T follicular helper cell (primary cell): ENCODE measurements at places on chromosomes 5 and 9.

DNA sequence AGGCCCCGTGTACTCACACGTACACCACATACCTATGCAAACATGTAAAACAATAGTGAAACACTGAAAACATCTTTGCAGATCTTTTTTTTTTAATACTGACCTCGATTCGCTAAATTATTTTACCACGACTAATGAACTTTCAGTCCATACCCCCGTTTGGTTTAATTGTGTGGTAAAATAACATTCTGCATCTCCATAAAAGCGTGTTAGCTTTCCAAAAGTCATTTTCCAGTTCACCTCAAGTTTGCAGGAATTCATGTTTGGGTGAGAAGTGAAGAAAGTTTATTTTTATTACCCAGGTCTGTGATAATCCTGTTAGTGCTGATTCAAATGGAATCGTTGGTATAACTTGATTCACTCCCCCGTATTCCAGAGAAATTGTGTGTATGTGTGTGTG lies 652 bp downstream of the ARSK start:
- no peak for DNase-seq

- no peak for DNase-seq
Observed at GRCh38 chr5:157505496-157505895, 45.5 kb downstream of the NIPAL4 start.

DNA sequence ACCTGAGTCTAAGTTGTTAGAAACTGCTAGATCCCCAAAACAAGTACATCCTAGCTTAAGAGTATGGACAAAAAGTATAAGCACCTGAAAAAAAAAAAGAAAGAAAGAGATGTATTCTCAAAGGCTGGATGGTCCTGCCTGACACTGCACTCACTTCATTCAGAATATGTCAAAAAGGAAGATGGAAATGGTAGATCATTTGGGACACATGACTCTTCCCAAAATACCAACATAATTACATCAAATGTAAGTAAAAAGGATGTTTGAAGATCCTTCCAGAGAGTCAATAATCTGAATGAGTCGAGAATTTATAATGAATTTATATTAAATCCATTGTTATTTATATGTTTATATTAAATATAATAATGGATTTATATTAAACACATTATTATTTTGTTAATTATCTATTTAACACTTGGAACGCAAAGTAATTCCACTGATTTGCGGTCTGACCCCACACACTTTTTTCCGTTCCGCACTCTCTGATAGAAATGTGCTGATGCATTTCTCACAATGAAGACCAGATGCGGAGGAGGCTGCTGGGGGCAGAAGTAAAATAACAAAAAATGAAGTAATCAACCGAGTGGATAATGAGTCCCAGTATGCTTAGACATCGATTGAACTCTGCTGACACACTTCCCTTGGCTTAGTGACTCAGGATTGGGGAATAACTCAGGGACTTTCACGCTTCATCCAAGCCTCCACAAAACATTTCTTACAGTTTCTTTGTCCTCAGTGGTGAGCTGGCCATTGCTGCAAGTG lies 201.2 kb downstream of the ADAMTS12 start:
- no peak for DNase-seq

GRCh38 chr5:2293906-2294305 lies 411.2 kb upstream of the IRX4 start:
- DNase-seq: no peak

DNA sequence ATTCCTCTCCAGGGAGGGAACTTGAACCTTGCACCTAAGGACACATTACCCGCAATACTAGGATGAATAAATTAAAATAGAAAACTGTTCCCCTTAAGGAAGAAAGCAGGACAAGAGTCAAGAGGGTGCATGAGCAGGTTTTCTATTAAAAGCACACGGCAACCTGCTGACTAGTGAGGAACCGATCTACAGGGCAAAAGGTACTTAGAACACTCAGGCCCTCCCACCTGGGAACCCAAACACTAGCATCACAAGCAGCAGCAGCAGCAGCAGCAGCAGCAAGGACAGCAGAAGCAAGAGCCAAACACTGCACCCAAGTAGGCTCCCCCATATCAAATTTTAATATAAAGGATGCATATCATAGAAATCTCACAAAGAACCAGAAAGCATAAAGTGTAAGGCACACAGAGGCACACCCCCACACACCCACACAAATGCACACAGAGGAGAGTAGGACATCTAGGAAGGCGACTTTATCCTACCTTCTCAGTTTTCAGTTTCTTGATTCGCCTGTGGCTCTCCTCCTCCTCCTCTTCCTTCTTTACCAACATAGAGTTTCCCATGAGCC lies 2.8 kb downstream of the ZNF608 start:
- DNase-seq: no peak

DNA sequence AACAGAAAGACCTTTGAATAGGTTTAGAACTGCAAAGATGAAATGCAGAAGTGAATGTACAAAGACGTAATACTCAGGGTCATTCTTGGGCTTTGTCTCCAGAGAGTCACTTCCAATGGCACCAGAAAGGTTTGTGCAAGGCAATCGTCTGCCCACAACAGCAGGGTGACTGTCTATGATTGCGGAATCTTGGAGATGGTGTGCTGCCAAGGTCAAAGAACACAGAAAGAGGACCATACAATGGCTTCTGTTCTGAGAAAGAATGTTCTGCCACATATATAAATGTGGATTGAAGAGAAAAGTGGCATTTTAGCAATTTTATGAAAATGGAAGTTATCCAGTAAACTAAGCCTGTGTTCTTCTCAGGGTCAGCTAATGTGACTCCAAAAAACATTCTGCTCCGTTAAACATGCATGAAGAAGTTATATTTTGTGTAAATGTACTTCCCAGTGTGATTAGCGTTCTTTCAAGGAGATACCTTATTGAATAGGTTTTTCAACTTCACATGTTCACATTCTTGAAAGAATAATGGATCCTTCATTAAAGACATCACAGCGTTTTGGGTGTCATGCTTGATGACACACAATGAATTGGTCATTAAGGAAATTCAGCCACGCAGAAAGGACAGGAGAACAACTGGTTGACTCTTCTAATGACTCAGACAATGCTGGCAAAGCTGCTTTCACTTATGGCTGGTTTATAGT lies 73.4 kb upstream of the CDH6 start:
- no peak for DNase-seq

DNA sequence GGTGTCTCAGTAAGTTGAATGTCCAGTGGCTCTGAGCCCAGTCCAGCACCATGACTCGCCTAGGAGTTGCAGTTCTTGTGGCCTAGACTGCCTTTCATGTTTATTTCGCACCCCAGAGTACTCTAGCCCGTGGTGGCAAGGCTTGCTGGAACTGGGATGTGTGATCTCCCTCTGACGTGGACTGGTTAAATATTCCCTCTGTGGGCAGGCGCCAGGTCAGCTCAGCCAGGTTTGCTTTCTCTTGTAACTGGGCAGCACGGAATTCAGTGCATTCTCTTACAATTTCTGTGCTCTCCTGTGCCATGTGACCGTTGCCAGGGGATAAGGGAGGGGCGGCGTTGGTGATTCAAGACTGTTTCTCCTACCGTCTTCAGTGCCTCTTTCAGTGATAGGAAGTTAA lies 270.8 kb downstream of the KDM4C start:
- no peak for DNase-seq

DNA sequence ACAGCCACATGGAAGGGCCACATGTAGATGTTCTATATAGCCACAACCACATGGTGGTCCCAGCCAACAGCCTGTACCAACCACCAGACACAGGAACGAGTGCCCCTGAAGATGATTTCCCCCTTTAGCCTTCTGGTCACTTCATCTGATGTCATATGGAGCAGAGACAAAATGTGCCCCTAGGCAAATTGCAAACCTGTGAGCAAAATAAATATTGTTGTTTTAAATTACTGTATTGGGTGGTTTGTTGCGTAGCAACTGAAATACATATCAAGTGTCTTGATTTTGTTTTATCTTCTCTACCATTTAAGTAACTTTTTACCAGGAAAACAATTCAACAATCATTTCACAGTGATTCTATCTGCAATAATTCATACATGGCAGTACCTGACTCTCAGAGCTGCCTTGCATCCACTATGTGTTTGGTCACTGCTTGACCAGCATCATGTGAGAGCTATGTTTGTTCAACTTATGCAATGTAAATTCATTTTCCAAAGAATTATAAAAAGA lies 142.5 kb upstream of the VLDLR start:
- no peak for DNase-seq

DNA sequence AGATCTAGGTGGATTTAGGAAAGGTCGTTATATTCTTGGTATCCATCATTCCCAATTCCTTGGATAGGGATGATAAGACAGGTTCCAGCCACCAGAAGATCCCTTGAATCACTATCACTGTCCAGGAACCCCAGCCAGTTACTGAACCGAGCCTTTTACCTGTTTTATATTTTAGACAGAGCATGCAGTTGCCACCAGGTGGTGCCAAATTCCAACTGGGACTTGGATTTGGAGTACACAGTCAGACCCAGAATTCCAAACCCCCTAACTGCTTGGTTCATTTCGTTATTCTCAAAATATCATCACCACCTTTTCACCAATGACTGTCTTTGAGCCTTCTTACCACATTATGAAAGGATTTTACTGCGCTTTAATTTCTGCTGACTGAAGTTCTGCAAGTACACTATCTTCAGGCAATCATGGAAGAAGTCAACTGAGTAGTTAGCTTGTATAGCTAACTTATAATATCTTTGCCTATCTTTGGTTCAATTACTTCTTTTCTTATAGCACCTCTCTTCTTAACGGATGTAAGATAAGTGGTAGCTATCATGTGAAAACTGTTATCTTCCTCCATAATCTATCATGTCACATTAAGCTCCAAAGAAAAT lies 191.8 kb downstream of the PRR16 start:
- DNase-seq: no peak

DNA sequence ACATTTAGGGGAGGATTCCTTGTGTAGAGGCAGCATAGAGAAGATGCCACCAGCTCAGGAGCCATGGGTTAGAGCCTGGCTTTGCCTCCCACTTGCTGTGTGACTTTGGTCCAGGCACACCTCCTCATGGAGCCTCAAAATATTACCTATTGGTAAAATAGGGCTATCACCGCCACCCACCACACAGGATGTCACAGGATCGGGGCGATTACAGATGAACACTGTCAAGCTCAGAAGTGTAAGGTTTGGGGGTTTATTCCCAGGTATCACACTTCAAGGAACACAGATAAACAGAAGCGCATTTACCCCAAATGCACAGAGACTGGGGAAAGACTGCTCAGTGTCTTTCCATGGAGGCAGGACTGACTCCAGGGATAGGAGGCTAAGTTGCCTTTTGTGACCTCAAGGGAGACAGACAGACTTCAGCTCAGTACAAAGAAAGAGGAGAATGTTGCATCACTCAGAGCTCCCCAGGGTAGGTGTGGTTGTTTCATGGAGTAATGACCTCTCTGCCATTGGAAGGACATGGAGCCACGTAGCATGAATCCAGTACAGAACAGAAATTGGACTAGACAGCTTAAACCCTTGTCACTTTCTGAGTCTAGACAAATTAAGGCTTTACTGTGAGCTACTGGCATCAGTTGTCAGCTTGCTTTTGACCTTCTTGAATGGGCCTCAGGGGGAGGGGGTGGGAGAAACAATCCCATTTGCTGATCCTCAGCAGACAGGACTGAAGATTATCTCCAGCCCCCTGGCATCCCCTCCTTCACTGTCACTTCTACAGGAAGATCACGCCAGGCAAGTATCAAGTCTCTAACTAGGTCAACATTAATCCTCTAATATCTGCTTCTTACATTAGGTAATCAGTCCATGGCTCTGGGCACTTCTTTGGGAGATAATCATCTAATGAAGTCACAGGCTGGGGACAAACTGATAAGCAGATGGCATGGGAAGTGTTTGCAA lies 6.5 kb downstream of the TRAF1 start:
- no peak for DNase-seq

DNA sequence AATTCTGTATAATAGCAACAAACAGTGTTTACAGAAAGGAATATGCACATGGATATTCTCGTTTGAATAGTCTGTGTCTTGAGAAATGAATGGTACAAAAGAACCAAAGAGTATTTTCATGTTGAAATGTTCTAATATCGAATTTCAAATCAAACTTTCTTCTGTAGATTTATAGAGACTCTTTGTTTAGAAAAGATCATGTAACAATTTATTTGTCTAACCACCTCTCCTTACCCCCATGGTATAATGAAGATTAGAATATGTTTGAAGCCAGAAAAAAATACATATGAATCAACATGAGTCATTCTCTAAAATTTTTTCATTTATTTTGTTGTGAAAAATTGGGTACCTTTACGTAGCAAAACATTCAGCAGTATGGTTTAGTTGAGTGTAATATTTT lies 285.6 kb downstream of the PRR16 start:
- DNase-seq: no peak

- no peak for DNase-seq
Observed at GRCh38 chr5:60611099-60611740, 88.7 kb downstream of the DEPDC1B start.

DNA sequence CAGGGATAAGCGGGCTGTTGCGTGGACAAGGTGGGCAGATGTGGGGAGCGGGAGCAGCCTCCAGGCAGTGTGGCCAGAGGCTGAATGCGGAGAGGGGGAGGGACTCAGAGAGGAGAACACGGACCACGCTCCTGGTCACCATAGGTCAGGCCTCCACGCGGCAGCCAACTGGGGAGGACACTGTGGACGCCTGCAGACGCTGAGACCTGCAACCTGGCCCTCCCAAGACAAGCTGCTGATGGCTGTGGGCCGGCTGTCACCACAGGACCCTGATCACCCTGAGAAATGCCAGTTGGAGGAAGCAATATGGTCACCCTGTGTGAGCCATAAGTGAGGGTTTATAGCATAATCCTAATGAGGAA lies 16.8 kb downstream of the LPCAT1 start:
- no peak for DNase-seq
